ENCODE measurements at places on chromosomes 2 and 18. TPM values are rescaled to one million over a fixed set of nuclear protein-coding genes. Genes with fewer than 3 reads are reported as not detected.
A peak's percentile ranks its signal among the peaks of the same experiment; 100 is the strongest.

GRCh38 chr2:158507141-158507540 lies 50.4 kb downstream of the PKP4 start:
- DNase-seq, result no peak

DNA sequence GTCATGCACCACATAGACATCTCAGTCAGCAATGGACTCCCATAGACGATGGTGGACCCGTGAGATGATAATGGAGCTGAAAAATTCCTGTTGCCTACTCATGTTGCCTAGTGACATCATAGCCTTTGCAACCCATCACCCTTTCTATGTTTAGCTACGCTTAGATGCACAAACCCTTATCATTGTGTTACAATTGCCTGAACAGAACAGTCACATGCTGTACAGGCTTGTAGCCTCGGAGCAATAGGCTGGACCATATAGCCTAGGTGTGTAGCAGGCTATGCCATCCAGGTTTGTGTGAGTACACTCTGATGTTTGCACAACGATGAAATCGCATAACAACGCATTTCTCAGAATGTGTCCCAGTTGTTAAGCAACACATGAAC lies 221.6 kb downstream of the ALPK2 start:
- no peak for DNase-seq

GRCh38 chr2:133607679-133608078 lies 39.4 kb upstream of the NCKAP5 start:
- no peak for DNase-seq

- peak; percentile 21 for DNase-seq
Measured at GRCh38 chr2:85017411-85018048, 46.6 kb downstream of the KCMF1 start.

DNA sequence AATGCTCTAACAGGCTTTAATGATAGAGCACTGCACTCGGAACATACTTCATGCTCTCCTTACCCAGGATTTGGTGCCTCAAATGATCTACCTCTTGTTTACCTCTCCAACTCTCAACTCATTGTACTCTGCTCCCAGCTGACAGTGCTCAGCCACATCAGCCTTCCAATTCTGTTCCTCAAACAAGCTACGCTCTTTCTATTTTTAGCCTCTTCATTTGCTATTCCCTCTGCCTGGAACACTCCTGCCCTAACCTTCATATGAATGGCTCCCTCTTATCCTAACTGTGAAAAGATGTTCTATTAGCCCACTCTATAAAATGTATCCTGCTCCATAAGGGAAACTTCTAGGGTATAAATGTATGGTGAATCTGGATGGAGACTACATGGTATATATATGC lies 42.5 kb downstream of the PIGN start:
- no peak for DNase-seq

DNA sequence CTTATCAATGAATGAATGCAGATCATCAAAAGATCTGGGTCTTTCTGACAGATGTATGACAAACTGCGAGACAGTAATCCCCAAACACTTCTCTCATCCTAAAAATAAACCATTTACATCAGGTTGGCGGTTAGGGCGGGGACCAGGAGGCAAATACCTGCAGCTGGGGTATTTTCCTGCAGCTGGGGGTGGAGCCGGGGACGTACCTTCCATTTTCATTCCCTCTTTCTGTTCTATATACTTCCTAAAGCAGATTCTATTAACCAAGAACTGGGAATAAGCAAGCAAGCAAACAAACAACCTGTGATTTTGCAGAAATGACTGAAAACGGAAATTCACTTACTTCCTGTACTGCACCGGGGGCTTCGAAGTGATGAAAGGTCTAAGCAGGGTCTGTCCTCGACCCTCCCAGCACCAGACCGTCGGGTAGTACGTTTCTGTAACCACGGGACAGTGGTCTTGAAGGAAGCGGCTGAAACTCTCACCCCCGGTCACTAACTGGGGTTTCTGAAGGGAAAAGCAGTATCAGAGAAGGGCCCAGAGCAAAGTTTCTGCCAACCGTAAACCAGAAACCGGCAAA lies 1.2 kb downstream of the ABHD3 start:
- DNase-seq, result peak; percentile 51

DNA sequence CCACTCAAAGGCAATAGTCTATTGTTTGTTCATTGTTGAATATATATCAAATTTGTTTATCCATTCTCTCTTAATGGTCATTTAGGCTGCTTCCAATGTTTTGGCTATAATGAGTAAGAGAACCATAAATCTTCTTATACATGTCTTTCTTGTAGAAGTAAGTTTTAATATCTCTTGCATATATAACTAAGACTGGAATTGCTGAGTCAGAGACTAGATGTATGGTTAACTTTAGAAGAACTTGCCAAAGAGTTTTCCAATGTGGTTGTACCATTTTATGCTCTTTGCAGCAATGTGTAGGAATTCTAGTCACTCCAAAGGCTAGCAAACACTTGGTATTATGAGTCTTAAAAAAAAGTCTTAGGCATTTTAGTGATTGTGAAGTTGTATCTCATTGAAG lies 610.0 kb upstream of the GCFC2 start:
- DNase-seq, result no peak

Gene SF3B1
- polyA plus RNA-seq, result 458 TPM

- DNase-seq, result no peak
Measured at GRCh38 chr2:64192125-64192479, 47.9 kb upstream of the PELI1 start.

DNA sequence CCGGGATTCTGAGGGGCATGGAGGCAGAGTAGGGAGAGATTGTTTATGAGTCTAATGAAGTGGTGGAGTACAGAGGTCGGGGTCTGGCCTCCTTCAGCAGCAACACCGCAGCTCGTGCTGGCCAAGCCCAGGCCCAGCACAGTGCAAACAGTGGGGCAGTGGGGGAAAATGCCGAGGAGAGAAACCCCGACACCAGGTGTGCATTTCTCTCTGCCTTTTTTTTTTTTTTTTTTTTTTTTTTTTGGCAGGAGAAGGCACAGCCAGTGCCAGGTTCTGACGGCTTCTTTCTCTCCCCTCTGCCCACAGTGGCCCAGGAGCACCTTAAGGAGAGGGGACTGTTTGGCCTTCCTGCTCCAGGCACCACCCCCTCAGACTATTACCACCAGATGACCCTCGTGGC lies 219.3 kb downstream of the GLI2 start:
- DNase-seq, result no peak

DNA sequence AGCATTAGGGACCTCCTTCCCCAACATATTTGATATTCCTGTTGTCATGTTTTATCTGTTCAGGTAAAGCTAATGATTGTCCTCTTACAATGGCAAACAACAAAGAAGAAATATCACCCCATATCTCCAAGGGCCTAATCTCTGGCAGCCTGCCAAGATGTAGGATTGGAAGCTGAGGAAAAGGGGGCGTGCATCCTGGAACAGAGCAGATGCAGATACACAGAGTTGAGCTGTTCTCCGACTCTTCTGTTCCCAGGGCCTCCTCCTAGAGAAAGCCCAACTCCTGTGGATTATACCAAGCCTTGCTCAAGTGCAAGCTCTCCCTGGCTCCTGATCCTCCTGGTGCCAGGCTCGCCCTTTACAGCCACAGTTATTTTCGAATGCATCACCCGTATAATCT lies 35.2 kb upstream of the CD207 start:
- DNase-seq, result no peak

Gene SLC38A11
- polyA plus RNA-seq, result 1.5 TPM

Gene NT5C1B
- polyA plus RNA-seq, result not detected

GRCh38 chr2:85248773-85249509 lies 78.8 kb downstream of the TGOLN2 start:
- DNase-seq, result peak; percentile 68

DNA sequence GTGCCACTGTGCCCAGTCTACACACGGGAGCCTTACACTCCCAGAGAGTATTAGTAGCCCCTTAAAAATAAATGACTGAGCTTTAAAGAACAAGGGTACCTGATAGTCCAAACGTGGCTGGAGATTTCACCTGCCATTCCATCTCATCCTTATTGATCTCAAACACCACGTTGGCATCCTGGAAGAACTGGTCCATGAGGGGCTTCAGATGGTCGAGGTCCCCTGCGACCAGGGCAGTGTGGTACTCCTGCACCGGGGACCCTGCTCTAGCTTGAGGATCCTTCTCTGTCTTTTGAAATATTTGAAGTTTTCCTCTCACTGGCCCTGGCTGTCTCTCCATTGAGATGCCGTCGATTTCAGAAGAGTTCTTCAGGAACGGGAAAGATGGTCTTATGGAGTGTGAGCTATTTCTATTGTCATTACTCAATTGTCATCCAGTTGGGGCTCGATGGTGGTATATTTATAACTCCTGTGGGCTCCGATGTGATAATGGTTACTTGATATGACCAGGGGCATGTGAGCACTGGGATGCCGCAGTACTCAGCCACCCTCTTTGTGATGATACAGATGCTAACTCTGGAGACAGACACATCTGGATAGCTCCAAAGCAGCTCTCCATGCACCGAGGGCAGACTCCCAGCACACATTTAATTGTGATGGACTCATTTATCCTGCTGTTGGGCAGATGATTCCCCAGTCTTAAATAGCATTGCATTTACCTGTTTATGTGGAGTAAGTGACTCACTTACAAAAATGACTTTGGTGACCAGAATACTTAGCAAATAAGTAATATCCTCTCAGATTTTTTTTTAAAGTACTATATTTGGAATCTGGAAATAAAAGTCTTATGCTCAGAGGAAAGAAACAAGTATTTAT lies 22.8 kb downstream of the ASB18 start:
- no peak for DNase-seq

DNA sequence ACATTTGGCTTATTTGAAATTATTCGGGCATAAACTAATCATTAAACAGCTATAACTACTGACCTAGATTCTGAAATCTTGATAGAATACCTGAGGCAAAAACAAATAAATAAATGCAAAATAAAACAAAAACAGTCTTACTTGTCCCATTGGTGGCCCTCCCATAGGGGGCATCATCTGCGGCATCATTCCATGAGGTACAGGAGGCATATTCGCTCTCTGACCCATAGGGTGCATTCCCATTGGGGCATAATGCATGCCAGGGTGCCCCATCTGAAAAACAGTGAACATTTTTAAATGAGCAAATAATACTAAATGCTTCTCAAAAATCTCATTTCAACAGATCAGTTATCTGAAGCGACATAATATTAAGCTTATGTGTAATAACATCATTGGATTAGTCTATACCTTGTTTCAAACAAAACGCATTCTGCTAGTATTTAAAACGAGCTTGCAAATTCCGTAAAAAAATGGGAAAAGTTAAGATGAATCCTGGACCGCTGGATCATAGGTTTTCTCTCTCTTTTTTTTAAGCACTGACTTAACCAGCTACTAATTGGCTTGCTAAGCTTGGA lies 1.3 kb downstream of the PRPF40A start:
- DNase-seq, result no peak

DNA sequence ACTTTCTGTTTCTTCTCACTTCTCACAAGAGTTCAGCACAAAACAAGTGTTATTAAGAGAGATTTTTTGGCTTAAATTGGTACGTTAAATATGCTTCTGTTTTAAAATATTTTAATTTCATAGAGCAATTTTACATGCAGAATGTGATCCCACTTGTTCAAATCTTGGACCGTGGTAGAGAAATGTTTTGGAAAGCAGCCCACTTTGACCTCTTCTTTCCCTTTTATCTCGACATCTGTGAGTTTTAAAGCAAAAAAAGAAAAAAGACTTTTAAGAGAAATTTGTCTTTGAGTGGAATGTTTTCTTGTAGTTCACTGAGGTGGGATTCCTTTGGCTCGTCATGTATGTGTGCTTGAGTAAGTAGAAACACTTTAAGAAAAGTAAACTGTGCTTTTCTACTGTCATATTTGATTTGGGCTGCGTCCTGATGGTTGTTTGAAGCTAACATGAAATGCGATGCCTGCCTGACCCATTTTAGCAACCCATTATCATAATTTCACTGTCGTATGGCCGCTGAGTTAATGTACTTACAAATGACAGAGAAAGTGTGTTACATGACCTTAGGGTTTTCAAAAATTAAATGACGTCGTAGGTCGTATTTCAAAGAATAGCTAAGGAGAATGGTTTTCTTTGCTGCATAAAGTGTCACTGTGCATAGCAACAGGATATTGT lies 54.5 kb downstream of the TSHZ1 start:
- no peak for DNase-seq

- DNase-seq, result no peak
Measured at GRCh38 chr2:25899404-25899970, 21.2 kb upstream of the ASXL2 start.

GRCh38 chr2:218325566-218326160 lies 31.0 kb upstream of the CATIP start:
- DNase-seq, result no peak

Gene SLC8A1
- 4.4 TPM for polyA plus RNA-seq

DNA sequence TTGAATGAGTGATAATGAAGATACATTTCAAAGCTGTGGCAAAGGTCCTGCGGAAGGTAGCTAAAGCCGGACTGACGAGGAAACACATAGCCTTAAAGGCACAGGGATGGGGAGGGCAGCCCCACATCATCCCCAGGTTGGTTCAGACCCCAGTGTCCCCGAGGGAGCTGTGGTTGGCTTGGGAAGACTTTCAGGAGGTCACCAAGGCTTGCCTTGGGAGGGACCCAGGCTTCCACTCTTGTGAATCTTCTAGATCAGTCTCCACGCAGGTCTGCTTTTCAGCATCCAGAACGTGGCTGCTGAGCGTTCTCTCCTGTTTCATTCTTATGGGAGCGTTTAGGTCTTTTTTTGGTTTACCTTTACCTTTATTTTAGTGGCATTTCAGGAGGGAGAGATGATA lies 16.8 kb downstream of the KIF1A start:
- DNase-seq, result no peak

DNA sequence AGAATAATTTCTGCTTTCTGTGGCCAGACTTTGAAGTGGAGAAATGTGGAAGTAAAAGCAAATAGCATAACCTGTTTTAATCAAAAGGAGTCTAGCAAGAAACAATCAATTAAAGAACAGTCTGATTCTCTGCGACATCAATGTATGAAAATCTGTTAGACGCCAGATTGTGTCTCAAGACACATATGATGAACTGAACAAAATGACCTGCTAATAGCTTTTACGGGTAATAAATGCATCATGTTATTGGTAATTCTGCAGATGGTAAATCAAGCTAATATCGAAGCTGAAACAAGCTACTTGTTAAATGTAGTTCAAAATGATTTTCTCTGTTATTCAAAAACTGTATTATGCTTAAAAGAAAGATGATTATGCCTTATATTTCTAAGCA lies 208.5 kb upstream of the FIGN start:
- DNase-seq, result no peak

- no peak for DNase-seq
Measured at GRCh38 chr2:114821055-114821454, 378.6 kb downstream of the DPP10 start.

DNA sequence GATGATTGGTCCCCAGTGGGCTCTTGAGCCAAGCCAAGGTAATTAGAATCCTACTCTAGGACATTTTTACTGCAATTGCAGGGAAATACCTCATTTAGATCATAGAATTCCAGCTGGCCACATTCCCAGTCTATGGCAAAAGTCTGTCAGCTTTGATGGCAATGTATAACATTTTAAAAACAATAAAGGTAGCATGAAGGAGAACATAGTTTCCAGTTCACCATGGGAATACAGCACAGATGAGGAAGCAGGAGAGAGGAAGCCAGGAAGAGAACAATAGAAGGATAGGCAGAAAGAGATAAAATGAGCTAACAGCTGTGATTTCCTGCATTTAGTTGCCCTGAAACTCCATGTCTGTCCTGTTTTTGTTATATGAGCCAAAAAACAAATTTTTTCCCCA lies 897.3 kb upstream of the DDX18 start:
- no peak for DNase-seq

- no peak for DNase-seq
Measured at GRCh38 chr2:12045864-12046291, 299.4 kb downstream of the LPIN1 start.

GRCh38 chr2:10245661-10246060 lies 57.0 kb upstream of the HPCAL1 start:
- DNase-seq, result no peak

All from muscle of arm (tissue), 14 donors.